ENCODE measurements at places on chromosomes 13 and 19. TPM values are rescaled to one million over a fixed set of nuclear protein-coding genes. Genes with fewer than 3 reads are reported as not detected.

EID2B gene
- polyA plus RNA-seq: 5.4 TPM

BST2 gene
- polyA plus RNA-seq: 17.0 TPM

SBK2 gene
- not detected for polyA plus RNA-seq

ADGRL1 gene
- 28.4 TPM for polyA plus RNA-seq

KLF2 gene
- 31.4 TPM for polyA plus RNA-seq

HSD17B14 gene
- 8.6 TPM for polyA plus RNA-seq

DNA sequence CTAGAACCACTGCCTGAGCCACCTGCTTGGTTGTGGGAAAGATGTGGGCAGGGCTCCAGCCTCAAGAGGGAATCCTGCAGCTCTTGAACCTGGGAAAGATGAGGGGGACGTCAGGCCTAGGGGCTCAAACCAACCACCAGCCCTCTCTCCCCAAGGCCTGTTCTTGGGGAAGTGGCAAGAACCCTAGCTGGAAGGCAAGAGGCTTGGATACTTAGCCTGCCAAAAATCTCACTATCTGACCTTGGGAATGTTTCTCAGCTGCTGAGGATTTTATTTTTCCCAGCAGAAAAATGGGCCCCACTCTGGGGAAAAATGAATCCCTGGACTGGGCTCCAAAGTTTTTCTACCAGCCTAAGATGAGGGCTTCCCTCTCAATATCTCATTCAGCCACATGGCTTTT lies 4.6 kb downstream of the USHBP1 start:
- no peak for DNase-seq

- DNase-seq: no peak
These were observed 10.0 kb upstream of the GRTP1 start for GRCh38 chr13:113373811-113374485.

DNA sequence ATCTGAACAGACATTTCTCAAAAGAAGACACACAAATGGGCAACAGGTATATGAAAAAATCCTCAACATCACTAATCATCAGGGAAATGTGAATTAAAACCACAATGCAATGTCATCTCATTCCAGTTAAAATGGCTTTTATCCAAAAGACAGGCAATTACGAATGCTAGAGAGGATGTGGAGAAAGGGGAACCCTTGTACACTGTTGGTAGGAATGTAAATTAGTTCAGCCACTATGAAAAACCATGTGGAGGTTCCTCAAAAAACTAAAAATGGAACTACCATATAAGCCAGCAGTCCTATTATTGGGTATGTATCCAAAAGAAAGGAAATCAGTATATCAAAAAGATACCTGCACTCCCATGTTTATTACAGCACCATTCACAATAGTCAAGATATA lies 24.7 kb upstream of the ZC3H13 start:
- DNase-seq: no peak

DNA sequence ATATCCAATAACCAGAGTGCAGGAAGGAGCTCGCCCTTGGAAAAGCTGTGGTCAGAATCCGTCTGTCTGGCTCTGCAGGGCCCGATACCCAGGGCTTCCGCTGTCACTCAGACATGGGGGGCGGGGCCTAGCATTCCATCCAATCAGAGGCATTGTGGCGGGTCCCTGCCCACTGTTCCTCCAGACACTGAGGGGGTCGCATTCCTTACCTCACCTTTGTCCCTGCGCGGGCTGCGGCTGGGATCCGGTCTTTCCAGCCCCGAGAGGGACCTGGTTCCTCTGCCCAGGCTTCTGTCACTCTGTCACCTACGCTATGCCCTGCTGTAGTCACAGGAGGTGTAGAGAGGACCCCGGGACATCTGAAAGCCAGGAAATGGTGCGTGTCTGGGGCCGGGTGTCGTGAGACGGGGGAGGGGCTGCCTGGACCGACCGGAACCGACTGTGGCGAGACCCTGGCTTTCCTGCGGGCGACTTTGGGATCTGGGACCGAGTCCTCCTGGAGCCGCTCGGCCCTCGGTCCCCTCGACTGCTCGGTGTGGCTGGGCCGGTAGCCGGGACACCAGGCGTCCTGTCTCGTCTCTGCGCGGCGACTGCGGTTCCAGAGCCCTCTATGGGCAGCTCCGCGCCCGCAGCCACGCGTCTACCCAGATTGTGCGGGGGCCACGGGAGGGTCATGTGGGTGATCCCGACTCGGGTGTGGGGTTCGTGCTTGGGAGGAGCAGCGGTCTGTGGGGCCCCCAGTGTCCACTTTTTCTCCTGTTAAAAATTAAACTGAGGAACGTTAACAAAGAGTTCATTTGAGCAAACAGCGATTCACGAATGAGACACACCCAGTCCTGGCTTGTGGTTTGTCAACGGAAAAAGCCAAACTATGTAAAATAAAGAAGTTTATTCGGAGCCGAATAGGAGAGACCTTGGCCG lies at the start of gene ZNF69:
Gene ZNF69 (plus strand): TSS at position 172 of the 921 bp plus-strand sequence. CDS start 142 bp downstream, at position 314.
- DNase-seq: peak; percentile 82

DNA sequence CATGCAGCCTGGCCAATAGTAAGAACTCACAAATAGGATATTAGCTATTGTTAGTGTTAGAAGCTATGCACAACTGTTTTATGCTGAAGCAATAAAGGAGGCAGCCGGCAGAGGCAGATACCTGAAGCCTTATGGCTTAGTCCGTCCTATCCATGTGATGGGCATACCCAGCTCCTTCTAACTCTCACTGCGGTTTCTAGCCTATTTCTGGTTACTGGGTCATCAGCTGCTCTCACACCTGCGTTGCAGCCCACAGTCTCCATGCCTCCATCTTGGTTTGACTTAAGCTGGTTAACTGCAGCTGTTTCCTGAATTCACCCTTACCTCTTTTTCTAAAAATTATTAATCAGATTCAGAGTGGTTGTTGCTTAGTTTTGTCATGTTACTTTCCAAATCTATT lies 40.5 kb upstream of the CNMD start:
- DNase-seq: no peak

GRCh38 chr13:52862358-52863206 lies 14.1 kb upstream of the PCDH8 start:
- DNase-seq: no peak

- no peak for DNase-seq
These were observed 1.9 kb upstream of the GPI start for GRCh38 chr19:34363094-34363493.

- no peak for DNase-seq
These were observed 27.2 kb downstream of the GPX4 start for GRCh38 chr19:1130771-1131717.

GRCh38 chr13:23724196-23724970 lies 154.2 kb downstream of the TNFRSF19 start:
- DNase-seq: no peak

DNA sequence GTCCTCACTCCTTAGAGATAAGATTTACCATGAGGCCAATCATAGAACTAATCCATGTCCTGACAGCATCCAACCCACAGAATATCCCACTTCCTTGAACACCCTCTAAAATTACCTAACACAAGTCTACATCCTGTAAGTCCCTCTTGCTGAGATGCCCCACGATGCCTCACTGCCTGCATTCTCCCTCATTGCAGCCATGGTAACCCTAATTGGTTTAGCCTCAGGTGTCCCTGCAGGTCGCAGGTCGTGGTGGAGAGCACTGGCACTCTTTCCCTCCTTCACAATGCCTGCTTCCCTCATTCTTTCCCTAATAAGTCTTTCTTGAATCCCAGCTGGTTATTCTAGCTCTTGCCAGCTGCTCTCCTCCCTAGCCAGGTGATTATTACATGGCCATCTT lies 35.3 kb upstream of the MYO16 start:
- no peak for DNase-seq
